ENCODE measurements at places on chromosomes 12 and 14.

- no peak for DNase-seq
Measured at GRCh38 chr14:53569446-53569845, 387.2 kb downstream of the BMP4 start.

DNA sequence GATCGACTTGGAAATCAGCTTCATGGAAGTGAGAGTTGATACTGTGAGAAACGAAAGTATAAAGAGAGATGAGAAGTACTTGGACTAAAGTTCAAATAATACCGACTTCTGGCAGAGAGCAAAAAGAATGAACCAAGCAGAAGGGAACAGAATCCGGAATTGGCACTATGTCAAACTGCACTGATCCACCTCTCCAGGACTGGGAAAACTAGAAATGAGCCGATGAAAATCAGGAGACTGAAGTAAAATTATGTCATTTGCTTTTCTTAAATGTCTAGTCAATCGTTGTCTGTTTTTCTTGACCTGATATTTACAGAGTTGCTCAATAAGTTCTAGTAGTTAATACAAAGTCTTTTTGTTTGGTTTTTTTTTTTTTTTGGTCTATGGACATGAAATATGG, 163.0 kb upstream of the FOXG1 start:
- DNase-seq: no peak

DNA sequence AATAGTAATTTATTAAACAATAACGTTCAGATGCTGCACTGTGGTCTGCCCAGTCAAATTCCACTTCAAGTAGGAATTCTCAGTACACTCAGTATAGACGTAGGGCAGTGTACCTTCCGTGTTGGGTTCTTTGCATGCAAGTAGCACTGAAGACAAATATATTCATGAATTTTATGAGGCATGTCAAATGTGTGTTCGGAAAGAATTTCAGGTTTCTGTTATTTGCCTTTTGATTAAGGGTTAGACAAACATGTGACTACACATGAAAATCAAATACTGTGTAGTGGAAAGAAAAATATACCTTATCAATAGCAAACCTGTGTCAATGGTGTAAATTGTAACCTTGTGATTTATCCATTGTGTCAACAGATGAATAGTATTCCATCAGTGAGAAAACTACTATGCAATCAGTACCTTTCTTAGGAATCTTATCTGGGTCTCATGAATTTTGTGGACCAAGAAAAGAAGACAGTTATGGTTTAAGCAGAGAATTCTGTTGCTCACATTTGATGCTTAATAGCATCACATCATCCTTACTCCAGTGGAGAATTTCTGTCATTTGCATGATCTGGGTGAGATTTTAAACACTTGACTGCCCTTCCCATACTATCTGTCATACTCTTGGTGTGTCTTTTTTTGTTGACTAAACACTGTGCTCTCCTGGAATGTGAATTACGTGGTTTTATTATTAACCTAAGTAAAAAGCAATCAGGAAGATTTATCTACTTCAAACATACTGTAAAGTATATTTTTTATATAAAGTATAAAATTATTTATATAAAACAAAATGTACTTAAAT, 13.3 kb downstream of the TMEM260 start:
- DNase-seq: no peak

DNA sequence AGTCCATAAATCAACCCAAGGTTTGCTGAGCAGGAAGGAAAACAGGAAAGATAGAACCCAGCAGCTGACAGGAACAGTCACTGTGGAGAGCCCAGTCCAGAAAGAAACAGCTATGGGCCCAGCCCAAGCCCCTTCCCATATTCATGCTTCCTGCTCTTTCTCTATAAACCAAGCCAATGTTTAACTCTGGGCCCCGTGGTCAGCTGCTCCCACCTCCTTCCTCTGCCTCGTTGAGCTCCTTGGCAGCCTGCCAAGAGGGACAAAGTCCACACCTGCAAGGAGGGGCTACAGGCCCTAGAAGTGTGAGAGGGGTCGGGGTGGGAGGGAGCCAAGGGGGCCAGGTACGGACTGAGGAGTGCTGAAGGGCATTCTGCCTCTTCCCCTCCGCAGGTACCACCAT, 10.0 kb downstream of the SLC6A13 start:
- DNase-seq: no peak

DNA sequence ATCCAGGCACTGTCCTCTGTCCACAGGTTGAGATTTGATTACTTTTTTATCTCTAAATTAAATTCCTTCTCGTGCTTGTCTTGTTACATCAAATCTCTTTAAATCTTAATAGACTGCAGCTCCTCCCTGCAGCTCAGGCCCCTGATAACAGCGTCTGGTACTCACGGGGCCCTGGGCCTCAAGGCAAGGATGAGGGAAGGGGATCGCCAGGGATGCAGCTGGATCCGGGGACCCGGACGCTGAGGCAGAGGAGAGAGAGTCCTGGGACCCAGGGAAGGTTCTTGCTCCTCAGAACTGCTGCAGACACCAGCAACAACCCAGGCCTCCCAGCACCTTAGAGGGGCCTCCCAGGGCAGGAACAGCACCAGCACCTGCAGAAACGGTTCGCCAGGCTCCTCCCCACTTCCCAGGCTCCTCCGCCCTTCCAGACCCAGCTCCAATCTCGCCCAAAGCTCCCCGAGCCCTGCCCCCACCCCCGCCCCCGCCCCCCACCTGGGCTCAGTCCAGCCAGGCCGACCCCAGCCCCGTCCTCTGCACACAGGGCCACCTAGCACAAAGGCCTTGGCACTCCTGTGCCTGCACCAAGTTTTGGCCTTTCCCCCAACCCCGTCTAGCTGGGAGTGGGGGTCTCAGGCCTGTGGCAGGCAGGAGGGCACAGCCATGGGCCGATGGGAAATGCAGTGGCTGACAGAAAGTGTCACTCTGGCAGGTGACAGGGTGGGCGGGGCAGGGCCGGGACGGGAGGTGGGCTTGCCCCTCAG, 60.3 kb upstream of the GALNT9 start:
- DNase-seq: no peak

DNA sequence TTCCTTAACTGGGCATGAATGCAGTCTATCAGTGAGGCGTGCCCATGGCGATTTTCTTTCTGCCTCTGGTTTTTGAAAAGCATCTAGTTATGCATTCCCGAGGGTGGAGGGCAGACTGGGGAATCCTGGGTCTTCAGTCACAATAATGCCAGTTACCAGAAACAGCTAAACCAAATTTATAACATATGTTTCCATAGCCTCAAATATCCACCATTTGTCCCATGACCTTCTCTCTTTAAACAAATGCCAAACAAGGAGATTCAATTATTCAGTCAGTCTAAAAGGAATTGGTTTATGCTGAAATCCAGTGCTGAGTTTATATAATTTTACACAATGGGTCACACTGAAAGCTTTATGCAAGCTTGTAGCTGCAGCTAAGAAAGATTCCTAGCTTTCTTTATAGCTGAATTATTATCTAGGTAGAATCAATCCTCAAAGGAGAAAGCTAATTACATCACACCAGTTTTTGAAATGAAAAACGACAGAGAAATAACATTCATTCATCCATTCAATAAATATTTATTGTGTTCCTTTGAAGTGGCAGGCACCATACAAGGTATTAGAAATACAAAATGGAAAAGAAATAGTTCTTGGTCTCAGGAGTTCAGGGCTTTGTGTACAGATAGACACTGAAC, 131.3 kb upstream of the RAP1B start:
- no peak for DNase-seq

GRCh38 chr12:24415934-24416333, 466.5 kb upstream of the SOX5 start:
- DNase-seq: no peak

- DNase-seq: no peak
Measured at GRCh38 chr12:18492372-18493025, 231.2 kb downstream of the PIK3C2G start.

GRCh38 chr14:69574263-69574953, at the start of gene CCDC177:
CCDC177 (minus strand) TSS chr14:69574871; CDS start chr14:69573622, 1,249 bp downstream.
- DNase-seq: peak; percentile 40
